Cardiac muscle cell (in vitro differentiated cells and primary cell): ENCODE measurements at places on chromosomes 1 and 21. TPM values are rescaled to one million over a fixed set of nuclear protein-coding genes. Genes with fewer than 3 reads are reported as not detected.

The LCA5L gene
- 3.4 and 5.0 TPM in 2 replicates for polyA plus RNA-seq

The ZNF436 gene
- polyA plus RNA-seq: 25.3 and 32.2 TPM in 2 replicates

The TBX19 gene
- 1.6 and 1.7 TPM in 2 replicates for polyA plus RNA-seq

The NHLH2 gene
- 0.31 TPM in 1 of 2 replicates, not detected in the other for polyA plus RNA-seq

The MPL gene
- 0.10 TPM in 1 of 2 replicates, not detected in the other for polyA plus RNA-seq

The NBPF10 gene
- 0.86 and 0.87 TPM in 2 replicates for polyA plus RNA-seq

The KRTAP26-1 gene
- polyA plus RNA-seq: not detected in 2 replicates

The LCE3E gene
- polyA plus RNA-seq: not detected in 2 replicates

The NPPB gene
- polyA plus RNA-seq: 30.8 and 188 TPM in 2 replicates

The INTS7 gene
- 11.3 and 12.9 TPM in 2 replicates for polyA plus RNA-seq

The ALPL gene
- polyA plus RNA-seq: 0.21 and 0.77 TPM in 2 replicates

The IFI44 gene
- not detected in 2 replicates for polyA plus RNA-seq

The DARS2 gene
- 14.6 and 22.7 TPM in 2 replicates for polyA plus RNA-seq

The TEDDM1 gene
- polyA plus RNA-seq: not detected in 2 replicates

The CRNN gene
- not detected in 2 replicates for polyA plus RNA-seq
